ENCODE measurements at places on chromosomes 6 and 20. TPM values are rescaled to one million over a fixed set of nuclear protein-coding genes. Genes with fewer than 3 reads are reported as not detected.

The BMP5 gene
- total RNA-seq, result 13.5 TPM

The C2 gene
- total RNA-seq, result 0.51 TPM

The CALHM6 gene
- not detected for total RNA-seq

The PRICKLE4 gene
- total RNA-seq, result 4.4 TPM

The LRRC73 gene
- total RNA-seq, result 0.51 TPM

The TOX2 gene
- 0.51 TPM for total RNA-seq

All from tongue (tissue), 3 donors.